ENCODE measurements at places on chromosomes 5 and 9. TPM values are rescaled to one million over a fixed set of nuclear protein-coding genes. Genes with fewer than 3 reads are reported as not detected.

OR13J1 gene
- total RNA-seq: not detected

SPINK6 gene
- total RNA-seq: not detected

ANGPTL2 gene
- total RNA-seq: 37.6 TPM

RECK gene
- total RNA-seq: 14.6 TPM

SLC25A48 gene
- total RNA-seq: 0.52 TPM

All from skeletal muscle tissue (tissue), 5 donors.